GM18507 (cell line): ENCODE measurements at places on chromosomes 16 and 17.

DNA sequence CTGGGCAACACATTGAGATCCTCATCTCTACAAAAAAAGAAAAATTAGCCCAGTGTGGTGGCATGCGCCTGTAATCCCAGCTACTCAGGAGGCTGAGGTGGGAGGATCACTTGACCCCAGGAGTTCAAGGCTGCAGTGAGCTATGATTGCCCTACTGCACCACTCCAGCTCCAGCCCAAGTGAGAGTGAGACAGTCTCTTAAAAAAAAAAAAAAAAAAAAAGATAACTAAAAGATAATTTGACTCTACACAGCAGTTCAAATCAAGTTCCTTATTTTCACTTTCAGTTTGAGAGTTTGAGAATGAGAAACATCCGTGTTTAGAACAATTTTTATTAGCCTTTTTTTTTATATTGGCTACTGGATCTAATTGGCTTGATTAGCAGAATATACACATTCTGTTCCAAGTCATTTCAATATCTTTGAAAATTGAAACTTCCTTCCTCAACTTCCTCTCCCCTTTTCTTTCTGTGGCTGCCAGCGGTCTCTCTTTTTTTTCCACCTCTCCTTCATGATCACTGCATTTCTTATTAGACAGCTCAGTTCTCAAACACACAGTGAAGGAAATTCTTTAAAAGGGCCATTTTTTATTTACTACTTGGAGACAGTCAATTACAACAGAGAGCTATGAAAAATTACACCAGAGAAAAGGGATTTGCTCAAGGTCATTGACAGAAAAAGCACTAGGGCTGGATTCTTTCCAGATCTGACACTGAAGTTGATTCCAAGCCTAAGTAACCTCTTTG lies 4.5 kb upstream of the ACSF2 start:
- no peak for DNase-seq

DNA sequence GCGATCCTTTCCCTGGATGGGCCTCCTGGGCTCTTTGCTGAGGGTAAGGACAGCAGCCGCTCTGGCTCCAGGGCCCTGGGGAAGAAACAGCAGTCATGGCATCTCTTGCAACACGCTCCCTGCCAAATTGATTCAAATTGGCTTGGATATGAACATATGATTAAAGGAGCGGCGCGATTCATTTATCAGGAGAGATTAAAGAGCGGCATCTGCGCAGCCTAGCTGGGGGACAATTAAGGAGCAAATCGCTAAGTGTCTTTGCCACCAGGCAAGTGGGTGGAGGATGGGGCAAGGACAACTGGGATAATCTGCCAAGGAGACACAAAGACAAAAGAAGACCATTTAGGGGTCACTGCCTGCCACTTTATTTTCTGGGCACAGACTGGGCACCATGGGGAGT lies 27.8 kb downstream of the PIPOX start:
- no peak for DNase-seq

GRCh38 chr16:48035142-48035541 lies 120.7 kb downstream of the ABCC12 start:
- DNase-seq = no peak

DNA sequence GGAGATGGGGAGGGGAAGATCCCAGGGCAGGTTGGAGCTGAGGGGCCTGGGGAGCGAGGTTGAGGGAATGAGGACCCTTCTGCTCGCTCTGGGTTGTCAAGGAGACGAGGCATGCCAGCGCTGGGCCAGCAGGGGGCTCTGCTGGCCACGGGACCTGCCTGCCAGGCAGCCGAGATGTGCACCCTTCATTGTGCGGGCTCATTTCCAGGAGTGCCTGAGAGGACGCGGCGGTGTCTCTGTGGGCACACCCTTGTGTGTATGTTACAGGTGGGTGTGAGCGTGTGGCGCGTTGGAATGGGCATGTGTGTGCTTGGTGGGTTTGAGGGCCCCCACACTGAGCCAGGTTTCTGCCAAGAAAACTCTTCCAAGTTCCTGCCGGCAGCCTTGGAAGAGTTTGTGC lies 15.9 kb downstream of the ARHGAP23 start:
- DNase-seq = peak; percentile 58

- peak; percentile 69 for DNase-seq
Measured at GRCh38 chr16:73015612-73016487, 32.1 kb downstream of the ZFHX3 start.

GRCh38 chr16:76466871-76467270 lies 189.7 kb downstream of the CNTNAP4 start:
- DNase-seq = no peak
